ELR (cell line): ENCODE measurements at places on chromosomes 6 and 20.

GRCh38 chr20:6081236-6081635 is 27.4 kb upstream of the LRRN4 start:
- peak; percentile 37 for DNase-seq

GRCh38 chr20:34180460-34181120 is 60.6 kb upstream of the ASIP start:
- DNase-seq, result peak; percentile 10

DNA sequence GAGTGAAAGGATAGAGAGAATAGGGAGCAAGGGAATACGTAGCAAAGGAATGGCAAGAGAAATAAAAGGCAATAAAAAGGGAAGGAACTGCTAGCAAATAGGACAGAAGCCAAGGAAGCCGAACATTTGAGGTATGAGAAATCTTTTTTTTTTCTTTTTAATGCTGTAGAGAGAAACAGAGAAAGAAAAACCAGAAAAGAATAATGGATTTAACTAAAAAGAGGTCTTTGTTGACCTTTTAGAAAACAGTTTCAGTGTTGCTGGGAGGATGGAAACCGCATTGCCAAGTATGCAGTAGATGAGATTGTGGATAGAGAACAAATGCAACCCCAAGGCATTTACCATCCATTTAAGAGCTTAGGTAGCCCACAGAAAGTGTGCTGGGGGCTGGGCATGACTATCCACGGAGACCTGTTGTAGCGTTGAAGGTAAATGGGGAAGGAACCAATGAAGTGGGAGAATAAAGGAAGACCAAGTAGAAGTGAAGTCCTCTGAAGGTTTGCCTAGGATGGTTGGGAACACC is 23.3 kb upstream of the C6orf62 start:
- no peak for DNase-seq

DNA sequence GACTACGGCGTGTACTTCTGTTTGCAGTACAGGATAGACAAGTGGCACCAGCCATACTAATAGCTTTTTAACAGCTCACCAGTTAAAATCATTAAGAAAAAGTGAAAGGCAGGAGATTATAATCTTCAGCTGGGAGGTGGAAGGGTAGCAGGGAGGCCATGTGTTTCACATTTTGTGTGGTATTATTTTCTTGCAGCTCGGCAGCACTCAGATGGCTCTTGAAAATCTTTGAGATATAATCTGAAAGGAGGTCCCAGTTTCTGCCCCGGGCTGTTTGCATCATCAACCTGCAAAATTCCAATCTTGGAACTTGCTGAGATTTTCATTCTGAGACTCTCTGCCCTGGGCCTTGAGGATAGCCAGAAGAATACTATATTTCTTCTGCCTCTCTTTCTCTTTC is 87.5 kb upstream of the HDAC2 start:
- no peak for DNase-seq

DNA sequence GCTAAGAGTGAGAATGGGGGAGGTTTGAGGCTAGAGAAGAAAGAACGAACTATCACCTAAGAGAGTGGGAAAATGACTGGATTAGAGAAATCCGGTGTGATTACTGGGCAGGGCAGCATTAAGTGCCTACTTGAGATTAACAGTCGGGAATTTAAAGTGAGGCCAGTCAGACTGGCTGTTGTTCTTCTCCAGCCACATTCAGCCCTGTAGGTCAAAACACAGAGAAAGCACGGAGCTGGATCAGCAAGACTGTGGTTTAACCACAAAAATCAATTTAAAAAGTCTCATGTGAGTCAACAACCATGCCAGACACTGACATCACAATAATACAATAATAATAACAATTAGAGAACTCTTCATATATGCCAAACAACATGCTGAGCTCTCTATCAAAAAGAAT is 301.9 kb upstream of the SGK1 start:
- peak; percentile 81 for DNase-seq

DNA sequence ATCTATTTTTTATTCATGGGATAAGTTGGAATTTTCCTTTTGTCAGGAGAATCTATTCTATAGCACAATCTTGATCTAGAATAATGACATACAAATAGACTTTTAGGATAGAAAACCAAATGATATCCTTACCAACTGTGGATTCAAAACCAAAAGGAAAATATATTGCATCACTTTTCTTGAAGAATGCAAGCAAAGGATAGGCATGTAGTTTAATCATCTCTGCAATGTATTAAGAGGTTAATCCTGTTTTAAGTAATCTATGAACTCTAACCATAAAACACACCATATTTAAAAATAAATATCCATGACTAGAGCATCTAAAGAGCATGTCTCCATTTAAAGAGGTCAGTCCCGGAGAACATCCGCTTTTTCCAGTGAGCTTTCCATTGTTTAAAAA is 106.7 kb upstream of the CNKSR3 start:
- no peak for DNase-seq

DNA sequence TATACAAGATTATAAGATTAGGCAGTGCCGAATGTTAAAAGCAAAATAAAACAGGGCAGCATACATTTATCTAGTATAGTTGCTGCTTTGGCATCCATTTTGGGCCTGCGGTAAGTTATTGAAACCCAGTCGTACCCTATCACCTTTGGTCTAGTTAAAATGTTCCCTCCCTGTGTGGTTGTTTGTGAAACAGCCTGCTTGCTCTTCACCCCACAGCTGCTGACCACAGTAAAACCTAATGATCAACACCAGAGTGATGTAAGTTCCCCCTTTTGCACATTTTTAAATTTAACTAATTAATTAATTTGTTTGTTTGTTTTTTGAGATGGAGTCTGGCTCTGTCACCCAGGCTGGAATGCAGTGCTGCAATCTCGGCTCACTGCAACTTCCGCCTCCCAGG is 50.3 kb upstream of the TXNDC5 start:
- DNase-seq, result no peak

DNA sequence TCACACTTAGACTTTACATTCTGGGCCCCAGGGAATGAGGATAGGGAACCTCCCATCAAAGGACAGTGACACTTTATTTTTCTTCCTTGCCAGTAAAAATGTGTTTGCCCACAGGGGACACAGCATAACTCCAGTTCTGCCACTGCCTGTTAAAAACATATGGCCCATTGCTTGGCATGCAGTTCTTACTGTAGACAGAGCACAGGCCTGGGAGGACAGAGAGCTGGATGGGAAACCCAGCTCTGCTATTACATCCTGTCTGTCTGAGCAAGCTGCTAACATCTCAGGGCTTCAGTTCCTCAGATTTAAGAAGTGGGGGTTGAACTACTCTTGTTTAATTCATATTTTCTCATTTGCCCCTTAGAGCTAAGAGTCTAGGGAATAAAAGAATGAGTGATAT is 120.2 kb downstream of the AKAP7 start:
- DNase-seq, result no peak

- DNase-seq, result no peak
Observed at GRCh38 chr20:56212091-56212490, 36.4 kb upstream of the MC3R start.

GRCh38 chr6:120857422-120857821 is 476.9 kb downstream of the TBC1D32 start:
- DNase-seq, result no peak

DNA sequence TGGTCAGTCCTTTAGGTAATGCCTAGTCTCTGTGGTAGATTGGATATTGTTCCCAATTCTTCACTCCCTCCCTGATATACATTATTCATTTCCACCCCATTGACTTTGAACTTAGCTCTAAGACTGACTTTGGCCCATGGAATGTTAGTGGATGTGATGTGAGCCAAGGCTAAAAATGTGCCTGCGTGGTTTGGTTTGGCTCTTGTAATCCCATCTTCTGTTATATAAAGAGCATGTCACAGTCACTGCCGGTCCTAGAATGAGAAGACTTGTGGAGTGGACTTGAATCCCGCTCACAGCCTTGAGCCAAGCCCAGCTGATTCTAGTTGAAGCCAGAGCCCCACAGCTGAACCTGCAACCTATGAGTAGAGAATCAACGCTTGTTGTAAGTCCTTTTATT is 23.6 kb upstream of the DNAAF9 start:
- no peak for DNase-seq
